ENCODE measurements at places on chromosomes 13 and 19.

- no peak for DNase-seq
Measured at GRCh38 chr13:114076329-114077090, 55.9 kb downstream of the RASA3 start.

- DNase-seq = no peak
Measured at GRCh38 chr19:49624967-49625910, 14.7 kb downstream of the RRAS start.

DNA sequence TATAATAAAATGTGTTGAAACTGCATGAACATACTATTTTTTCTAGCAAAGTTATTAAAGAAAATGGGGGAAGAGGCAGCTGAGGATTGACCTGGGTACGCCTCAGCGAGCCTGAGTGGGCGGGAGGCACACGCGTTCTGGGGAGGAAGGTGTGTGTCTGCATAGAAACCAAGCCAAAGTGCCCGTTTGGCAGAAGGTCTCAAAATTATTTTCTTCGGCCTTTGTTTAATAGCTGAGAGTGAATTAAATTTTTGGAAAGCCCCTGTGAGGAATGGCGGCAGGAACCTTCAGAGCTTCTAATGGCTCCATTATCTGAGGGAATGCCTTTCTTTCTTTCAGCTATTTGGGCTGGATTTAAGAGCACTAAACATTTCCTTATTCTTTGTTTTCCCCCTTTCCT lies 5.2 kb downstream of the ZIC2 start:
- peak; percentile 10 for DNase-seq

GRCh38 chr13:112880221-112880641 lies 88.8 kb upstream of the MCF2L start:
- no peak for DNase-seq

- no peak for DNase-seq
Measured at GRCh38 chr19:33463199-33463598, 58.4 kb downstream of the PEPD start.

DNA sequence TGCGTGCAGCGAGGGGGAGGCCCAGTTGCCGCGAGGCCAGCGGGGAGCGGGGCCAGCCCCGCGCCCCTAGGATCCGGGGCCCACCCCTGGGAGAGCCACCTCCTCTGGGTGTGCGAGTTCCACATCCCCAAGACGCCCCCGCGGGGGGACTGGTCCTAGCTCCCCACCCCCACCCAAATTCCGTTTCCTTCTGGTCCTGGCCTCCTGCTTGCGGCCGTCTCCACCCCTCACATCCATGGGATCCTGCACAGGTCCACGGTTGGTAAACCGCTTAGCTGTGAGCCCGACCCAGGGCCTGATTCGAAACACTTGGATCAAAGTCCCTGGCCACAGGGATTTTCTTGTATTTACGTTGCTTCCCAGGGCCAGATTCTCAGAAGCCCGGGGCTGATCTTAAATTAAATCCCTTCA lies 324 bp upstream of the FBXO17 start:
- DNase-seq = no peak

- DNase-seq = no peak
Measured at GRCh38 chr13:109680288-109680687, 106.1 kb downstream of the IRS2 start.

DNA sequence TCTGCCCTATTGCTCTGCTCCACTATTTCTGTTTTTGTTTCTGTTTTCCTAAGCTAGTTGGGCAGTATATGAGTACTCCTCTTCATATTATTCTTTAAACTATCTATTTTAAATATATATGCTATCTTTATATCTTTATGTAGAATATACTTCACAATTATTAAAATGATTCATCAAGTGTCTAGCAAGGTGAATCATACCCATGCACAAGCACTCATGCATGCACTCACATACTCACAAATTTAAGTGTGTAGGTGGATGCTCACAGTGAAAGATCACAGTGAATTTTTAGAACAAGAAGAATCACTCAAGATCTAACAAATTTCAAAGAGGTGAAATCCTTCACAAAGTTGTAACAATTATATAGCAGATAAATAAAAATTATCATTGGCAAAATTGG lies 435.6 kb upstream of the SLITRK5 start:
- DNase-seq = no peak

Data from stomach (tissue), 19 donors.